ENCODE measurements at places on chromosomes 3 and 15. TPM values are rescaled to one million over a fixed set of nuclear protein-coding genes. Genes with fewer than 3 reads are reported as not detected.

GRCh38 chr15:88539441-88539840 is 7.0 kb downstream of the DET1 start:
- no peak for DNase-seq

- DNase-seq = no peak
Observed at GRCh38 chr15:91863621-91864255, 10.2 kb downstream of the SLCO3A1 start.

- DNase-seq = no peak
Observed at GRCh38 chr3:141894524-141895176, 18.2 kb downstream of the ATP1B3 start.

Gene RBMS3
- 44.8 TPM for total RNA-seq

Gene CASR
- total RNA-seq = not detected

Data from stomach (tissue), 19 donors.